Cortex of kidney (tissue), 1 donor: ENCODE measurements at places on chromosomes 1 and 21.
A peak's percentile ranks its signal among the peaks of the same experiment; 100 is the strongest.

DNA sequence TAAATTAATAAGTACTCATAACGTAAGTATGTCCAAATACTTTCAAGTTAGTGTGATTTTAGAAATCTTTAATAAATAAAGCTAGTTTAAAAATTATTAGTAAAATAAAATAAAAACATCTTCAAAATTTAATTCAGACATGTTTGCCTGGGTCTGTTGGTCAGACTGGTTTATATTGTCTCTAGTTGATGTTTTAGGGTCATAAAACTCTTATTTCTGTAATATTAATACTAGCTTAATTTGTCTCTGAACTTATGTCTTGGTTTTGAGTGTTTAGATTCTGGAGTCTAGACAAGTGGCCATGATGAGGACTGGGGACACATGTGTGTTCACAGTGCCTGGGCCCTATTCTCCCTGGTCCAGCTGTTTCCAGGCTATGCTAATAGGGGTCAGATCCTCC, 184.5 kb upstream of the TNR start:
- DNase-seq = no peak

DNA sequence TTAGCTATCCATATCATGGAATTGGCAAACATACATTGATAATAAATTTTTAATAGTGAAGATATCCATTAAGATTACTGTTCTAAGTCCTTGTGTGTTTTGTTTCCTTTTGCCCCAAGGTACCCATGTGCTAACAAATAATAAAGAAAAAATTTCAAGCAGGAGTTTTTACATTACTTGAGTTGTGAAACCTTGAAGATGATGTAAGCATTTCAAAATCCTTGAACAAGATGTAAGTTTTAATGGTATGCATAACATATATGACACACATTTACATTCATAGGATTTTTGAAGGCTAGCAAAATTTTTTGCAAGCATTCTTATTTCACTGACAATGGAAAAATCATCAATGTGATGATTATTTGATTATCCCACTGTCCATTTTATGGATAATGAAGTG, 10.9 kb upstream of the ELAVL4 start:
- DNase-seq = no peak

- DNase-seq = peak; percentile 41
Measured at GRCh38 chr1:173824315-173825081, at the start of the genes CENPL and DARS2. Gene CENPL, minus strand, starts transcription at chr1:173824883. Its CDS starts 13,584 bp downstream, at chr1:173811299. Gene DARS2, plus strand, starts transcription at chr1:173824673. Its CDS starts 557 bp downstream, at chr1:173825230.

- no peak for DNase-seq
Measured at GRCh38 chr1:81126989-81127581, 673.6 kb upstream of the ADGRL2 start.

DNA sequence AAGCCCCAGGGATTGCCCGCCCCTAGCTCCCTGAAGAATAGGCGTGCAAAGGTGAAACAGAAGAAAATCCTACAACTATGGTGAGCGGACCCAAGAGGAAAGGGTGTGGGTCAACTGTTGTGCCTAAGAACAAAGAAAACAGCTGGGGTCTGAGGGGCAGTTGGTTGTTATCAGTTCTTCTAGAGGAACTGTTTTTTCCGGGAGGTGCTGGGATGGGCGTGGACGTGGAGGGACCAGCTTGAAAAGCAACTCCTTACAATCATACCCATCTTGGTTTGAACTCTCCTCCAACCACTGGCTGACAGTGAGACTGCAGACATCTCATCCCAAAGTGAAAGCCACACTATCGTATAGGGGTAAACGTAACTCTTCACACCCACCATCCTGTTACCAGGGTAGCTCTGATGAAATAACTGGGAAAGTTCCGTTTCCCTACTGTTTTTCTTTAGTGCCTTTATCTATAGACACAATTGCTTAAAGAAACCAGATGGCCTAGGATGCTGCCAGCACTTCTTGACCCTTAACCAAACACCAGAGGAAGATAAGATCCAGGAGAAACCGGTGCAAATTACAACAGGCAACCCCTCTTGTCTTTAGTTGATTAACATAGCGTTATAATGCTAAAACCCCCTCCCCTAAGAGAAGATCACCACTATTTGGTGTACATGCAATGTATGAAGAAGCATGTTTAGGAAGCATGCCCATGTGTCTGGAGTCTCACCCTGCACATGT, 25.6 kb upstream of the FAM89A start:
- no peak for DNase-seq

DNA sequence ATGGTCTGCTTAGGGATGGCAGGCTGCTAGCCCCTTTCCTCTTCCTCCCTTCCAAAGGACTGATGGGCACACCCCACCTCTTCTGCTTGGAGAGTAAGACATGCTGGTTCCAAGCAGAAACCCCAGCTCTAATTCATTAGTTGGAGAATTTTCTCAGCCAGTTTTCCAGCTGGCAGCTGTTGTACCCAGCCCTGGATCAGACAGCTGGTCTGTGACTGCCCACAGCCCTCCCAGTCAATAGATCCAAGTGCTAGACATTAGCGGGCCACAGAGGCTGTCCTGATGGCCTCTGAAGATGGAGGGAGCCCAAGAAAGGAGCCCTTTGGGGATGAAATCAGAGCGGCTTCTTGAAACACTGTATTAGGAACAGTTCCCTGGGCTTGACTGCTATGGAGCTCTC, 35.8 kb downstream of the ACOT11 start:
- no peak for DNase-seq

DNA sequence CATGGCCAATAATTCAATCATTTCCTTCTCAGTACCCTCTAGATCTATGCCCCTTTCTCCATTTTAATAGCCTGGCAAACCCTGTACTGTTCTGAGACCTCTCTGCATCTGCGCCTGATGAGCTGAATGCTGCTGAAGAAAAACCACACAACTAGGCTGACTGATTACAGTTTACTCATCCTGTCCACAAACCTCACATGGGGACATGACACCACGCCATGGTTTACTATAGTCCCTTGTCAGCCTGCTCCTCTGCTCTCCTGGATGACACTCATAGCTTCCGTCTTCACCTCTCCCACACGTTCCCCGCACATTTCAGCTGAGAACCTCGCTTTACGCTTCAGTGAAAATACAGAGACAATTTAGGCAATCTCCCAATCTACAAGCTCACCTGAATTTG, 59.7 kb downstream of the DESI2 start:
- no peak for DNase-seq

- no peak for DNase-seq
Measured at GRCh38 chr1:156515956-156516355, 15.4 kb upstream of the MEF2D start.

DNA sequence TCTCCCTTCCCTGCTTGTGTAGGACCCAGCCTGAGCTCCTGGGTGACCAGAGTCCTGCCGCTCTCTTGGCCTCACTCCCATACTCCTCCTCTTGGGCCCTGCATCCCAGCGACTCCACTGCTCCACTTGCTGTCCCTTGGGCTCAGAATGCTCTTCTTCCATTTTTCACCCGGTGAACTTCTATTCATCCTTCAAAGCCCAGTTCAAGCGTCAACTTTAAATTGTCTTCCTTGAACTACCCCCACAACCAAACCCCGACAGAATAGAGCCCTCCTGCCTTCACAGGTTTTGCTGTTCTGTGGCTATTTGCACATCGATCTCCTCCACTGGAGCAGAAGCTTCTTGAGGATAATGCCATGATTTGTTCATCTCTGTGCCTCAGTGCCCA, 215.4 kb upstream of the EDN2 start:
- DNase-seq = no peak

GRCh38 chr1:245751726-245752470, 597.1 kb downstream of the KIF26B start:
- DNase-seq = no peak

DNA sequence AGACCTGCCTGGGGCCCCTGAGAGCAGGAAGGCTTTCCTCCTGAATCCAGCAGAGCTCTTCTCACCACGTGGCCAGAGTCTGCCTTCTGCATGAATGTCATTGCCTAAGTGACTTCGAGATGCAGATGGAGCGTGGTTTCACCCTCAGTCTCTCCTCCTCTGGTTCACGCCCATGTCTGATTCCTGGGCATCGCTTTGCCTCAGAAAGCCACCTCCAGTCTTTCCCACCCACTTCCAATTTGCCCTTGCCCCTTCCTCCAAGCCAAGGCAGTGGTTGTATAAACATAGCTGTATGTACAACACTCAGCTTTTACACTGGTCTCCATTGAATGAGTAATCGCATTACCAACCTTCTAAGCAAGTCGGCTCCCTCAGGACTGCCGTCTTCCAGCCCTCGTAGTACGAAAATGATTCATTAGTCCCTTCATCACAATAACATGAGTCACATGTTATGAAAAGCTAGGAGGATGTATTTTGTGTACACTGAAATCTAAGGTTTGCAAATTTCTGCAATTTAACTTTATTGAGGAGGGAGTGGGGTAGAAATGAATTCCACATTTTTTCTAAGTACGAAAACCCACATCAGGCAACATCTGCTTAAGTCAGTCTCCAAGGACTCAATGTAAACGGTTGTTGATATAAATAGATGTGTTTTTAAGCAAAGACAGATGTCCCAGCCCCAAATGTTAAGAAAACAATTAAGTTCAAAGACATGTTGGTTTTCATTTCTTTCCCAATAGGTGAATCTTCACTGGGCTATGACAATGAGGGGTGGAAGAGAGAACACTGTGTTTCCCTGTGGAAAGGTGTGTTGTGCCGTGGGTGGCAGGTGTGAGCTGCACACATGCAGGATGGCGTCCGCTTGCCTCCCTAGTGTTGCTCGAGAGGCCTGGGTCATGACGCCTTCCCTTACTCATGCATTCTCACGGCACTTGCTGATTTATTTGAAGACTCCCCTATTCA, 32.3 kb upstream of the ETS2 start:
- no peak for DNase-seq

GRCh38 chr1:21539933-21540332, 30.7 kb downstream of the ALPL start:
- DNase-seq = no peak

DNA sequence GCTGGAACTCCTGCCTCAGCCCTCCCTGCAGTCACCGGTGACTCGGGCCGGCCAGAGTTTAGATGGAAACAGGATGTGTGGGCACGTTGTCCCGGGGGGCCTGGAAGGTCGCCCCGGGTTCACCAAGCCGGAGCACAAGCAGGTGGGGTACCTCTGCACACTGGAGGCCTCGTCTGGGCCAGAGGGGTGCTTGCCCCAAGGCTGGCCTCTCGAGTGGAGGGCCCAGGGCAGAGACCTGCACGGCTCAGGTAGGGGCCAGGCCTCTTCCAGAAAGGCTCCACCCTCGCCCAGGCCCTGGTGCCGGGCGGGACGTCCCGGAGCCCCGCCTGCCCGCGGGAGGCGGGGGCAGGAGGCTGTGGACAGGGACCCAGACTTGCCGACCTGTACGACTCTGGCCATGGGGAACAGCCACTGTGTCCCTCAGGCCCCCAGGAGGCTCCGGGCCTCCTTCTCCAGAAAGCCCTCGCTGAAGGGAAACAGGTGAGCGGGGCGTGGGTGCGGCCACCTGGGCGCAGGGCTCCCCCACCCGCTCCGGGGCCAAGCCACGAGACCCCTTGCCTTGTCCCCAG, at the start of gene PLEKHN1:
Gene PLEKHN1 (plus strand): TSS at position 348 of the 569 bp plus-strand sequence. CDS start 50 bp downstream, at position 398.
- no peak for DNase-seq

GRCh38 chr1:52520148-52520547, 32.7 kb downstream of the TUT4 start:
- DNase-seq = no peak

- no peak for DNase-seq
Measured at GRCh38 chr1:36818771-36819170, 215.5 kb downstream of the GRIK3 start.

- DNase-seq = no peak
Measured at GRCh38 chr1:36143424-36143823, 5.9 kb downstream of the TRAPPC3 start.

DNA sequence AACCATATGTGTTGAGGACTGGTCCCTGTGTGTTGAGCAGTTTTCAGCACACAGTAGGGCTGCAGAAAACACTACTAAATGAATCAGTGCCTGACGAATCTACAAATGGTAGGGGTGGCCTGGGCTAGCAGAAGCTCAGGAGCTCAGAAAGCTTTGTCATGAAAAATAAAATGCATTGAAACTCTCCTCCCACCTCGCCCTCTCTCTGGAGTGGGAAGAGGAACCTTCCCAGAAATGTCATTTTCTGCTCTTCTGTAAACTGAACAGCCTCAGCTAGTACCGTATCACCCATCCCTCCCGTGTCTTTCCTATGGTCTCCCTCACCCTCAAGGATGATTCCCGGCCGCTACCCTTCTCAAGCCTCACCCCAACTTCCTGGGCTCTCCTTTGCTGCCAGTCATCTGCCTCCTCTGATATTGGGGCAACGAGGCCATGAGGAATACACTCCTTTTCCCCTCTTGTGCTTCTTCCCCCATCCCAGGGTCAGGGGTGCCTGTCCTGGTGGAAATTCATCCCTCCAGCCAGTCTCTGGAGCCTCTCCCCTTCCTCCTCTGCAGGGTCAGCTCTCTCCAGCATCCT, 734.5 kb downstream of the PTPRU start:
- DNase-seq = no peak

DNA sequence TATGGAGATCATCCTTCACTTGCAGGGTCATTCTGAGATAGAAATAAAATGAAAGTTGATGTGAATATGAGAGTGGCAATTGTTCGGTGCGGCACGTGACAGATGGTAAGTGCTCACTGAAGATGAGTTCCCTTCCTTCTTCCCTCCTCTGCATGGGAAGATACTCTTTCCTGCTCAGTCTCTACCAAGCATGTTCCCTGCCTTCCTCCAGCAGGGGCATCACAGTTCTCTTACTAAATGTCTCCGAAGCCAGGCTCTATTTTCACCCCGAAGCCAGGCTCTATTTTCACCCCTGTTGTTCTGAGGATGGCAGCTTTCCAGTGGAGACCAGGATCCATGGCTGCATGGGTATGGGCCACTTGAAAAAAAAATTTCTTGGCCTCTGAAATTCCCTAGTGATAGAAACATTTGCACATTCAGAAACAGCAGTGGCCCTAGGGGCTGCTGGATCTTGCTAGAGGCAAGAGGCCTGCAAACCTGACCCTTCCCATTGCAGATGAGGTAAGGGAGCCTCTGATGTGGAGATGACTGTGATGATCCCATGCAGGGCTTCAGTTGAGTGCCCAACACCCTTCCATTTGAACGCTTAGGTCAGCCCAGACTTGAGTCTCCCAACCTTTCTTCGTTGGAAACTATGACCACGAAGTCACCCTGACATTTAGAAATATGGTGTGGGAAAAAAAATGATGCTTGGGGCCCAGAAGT, 123.7 kb upstream of the HMGB4 start:
- no peak for DNase-seq

GRCh38 chr21:15122241-15122640, 57.4 kb upstream of the NRIP1 start:
- no peak for DNase-seq

- DNase-seq = no peak
Measured at GRCh38 chr1:51301844-51302162, 28.6 kb downstream of the TTC39A start.

GRCh38 chr1:203454986-203455471, 20.6 kb upstream of the PRELP start:
- no peak for DNase-seq

GRCh38 chr1:60906039-60906438, 176.3 kb upstream of the NFIA start:
- DNase-seq = no peak

DNA sequence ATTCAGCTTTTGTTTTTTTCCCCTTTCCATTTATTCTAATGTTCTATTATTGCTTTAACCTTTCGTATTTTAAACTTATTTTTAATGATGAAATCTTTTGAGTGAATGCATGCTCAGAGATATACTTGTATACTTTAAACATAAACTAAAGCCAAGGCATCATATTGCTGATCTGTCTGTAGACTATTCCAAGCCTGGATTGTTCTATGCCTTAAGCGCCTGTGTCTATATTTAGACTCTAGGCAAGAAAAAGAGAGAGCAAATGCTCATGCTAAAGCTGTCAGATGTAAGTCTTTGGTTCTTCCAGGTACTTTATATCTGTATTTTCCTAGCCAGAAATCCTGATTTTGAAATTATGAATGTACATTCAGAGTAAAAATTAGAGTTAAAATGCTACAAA, 14.4 kb downstream of the SH3GLB1 start:
- no peak for DNase-seq
